ENCODE measurements at places on chromosomes 7 and 10.
A peak's percentile ranks its signal among the peaks of the same experiment; 100 is the strongest.

GRCh38 chr7:5792792-5793191 lies 11.3 kb upstream of the RNF216 start:
- no peak for DNase-seq

DNA sequence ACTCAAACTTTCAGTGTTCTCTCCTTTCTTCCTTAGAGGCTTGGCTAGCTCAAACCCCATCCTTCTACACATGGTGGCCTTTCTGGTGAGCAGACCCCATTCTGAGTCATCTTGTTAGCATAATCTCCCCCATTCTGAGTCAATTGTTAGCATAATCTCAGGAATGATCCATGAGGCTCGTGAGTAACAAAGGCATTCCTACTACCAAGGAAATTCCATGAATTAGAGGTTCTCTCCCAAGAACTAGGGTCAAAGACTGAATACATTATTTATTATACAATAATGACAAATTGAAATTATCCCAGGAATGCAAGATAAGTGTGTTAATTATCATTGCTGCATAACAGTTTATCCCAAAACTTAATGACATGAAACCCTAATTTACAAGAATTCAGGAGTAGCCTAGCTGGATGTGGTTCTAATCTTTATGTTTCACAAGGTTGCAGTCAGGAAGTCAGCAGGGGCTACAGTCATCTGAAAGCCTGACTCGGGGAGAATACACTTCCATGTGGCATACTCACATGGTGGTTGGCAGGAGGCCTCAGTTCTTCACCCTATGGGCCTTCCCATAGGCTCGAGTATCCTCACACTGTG lies 100.2 kb downstream of the MMRN2 start:
- no peak for DNase-seq

- DNase-seq = peak; percentile 69
Measured at GRCh38 chr10:132421847-132422751, 25.1 kb downstream of the PWWP2B start.

DNA sequence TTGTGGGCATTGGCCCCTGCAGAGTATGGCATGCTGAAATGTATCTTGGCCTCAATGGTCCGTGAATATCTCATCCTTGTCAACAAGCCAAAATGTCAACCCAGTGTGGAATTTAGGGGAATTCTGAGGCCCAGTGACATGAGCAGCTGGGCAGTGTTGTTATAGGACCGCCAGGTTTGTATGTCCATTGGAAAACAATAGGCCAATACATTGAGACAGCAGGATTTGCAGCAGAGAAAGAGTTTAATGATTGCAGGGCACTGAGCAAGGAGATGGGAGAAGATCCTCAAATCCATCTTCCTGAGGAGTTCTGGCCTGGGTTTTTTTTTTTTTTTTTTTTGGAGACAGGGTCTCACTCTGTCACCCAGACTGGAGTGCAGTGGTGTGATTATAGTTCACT lies 95.7 kb upstream of the BAIAP2L1 start:
- no peak for DNase-seq

- DNase-seq = no peak
Measured at GRCh38 chr10:82680608-82681007, 805.6 kb downstream of the NRG3 start.

GRCh38 chr7:73668886-73669230 lies 1.2 kb downstream of the VPS37D start:
- no peak for DNase-seq

DNA sequence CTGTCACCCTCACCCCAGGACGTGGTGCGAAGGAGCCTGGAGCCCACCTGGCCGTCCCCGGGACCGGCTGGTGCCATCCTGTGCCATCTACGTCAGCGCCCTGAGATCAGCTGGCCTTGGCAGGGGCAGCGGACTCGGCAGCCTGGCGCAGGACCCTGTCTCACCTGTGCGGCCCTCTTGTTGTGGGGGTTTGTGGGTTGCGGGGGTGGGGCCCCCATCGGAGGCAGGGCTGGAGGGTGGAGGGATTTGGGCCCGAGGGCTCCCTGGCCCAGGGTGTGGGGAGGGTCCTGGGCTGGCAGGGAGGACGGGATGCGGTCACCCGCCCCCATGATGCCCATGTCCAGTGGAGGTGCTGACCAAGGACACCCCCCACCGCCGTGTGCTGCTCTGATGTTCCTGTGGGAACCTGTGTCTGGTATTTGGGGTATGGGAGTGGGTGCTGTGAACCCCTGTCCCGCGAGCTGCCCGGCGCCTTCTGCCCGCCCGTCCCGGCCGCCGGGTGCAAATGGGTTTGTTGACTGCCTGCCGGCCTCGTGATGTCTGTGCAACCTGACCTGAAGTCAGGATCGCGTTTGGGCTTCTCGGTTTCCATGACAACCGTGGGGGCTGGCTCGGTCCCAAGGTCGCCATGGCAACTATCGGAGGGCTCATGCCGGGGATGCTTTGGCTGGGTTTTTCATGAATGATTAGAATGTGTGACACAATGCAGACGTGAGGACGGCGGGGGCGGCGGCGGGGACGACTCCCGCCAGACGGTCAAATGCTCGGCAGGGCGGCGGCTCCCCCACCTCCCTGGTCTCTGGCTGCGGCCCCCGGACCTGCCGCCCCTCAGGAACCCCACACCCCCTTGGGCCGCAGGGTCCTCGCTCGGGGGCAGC lies 7.3 kb downstream of the MAFK start:
- peak; percentile 88 for DNase-seq

GRCh38 chr10:11535346-11535959 lies 76.0 kb downstream of the USP6NL start:
- DNase-seq = no peak
